ENCODE measurements at places on chromosomes 1 and 21. TPM values are rescaled to one million over a fixed set of nuclear protein-coding genes. Genes with fewer than 3 reads are reported as not detected.

The PTAFR gene
- total RNA-seq = 0.99 TPM

The NBPF1 gene
- 11.3 TPM for total RNA-seq

The KCNJ10 gene
- total RNA-seq = not detected

The BCAR3 gene
- total RNA-seq = 0.91 TPM

The SAMD11 gene
- total RNA-seq = 0.22 TPM

The RHBDL2 gene
- not detected for total RNA-seq

The SPRR3 gene
- total RNA-seq = not detected

The RGS16 gene
- total RNA-seq = 1.4 TPM

The TEX38 gene
- total RNA-seq = not detected

The EPHA8 gene
- total RNA-seq = not detected

The HFM1 gene
- total RNA-seq = not detected

The PLPPR5 gene
- total RNA-seq = not detected

The MATN1 gene
- 0.26 TPM for total RNA-seq

The HAO2 gene
- not detected for total RNA-seq

The GNG12 gene
- not detected for total RNA-seq

The APCS gene
- total RNA-seq = not detected

The SLAMF1 gene
- total RNA-seq = 42.6 TPM

All from activated naive CD8-positive, alpha-beta T cell treated with anti-CD3 and anti-CD28 coated beads, Interleukin-2, amount 10 ng/mL, durations not matched to agents 7 days and 5 days (primary cell).